Activated CD4-positive, CD25-positive, alpha-beta regulatory T cell (primary cell): ENCODE measurements at places on chromosomes 7 and 10.

DNA sequence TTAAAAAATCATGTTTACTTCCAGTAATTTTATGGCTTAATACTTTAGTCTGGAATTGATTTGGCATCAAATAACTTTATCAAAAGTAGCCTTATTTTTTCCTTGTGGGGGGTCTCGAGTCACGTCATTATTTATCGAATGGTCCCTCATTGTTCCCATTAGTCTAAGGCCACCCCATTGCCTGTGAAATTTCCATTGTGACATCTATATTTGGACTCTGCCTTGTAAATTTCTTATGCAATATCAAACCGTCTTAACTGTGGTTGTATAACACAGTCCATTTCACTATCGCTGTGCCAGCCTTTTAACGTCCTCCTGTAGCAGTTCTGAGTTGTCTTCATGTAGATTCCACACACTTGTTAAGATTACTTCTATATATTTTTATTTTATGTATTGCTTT lies 103.9 kb upstream of the RET start:
- no peak for DNase-seq

GRCh38 chr10:37952043-37952755 lies 24.2 kb downstream of the ZNF25 start:
- no peak for DNase-seq

GRCh38 chr10:103040418-103040817 lies 122.3 kb downstream of the CNNM2 start:
- DNase-seq: no peak

- no peak for DNase-seq
These were observed 124.7 kb downstream of the LRRC18 start for GRCh38 chr10:48814933-48815332.

DNA sequence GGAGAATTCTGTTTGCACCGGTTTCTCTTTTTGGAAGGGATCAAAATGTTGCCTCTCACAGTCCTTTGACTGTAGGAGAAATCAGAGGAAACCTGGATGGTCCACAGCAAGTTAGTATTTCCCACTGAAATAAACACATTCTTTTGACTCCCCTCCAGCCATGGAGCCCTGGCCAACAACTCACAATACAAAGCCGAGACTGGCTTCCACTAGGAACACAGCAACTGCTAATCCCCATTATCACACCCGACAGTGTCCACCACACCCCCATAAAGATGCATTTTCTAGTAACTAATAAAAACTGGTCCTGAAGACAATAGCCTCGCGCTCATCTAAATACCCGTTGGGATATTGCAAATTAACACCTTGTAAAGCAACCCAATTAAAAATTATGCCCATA lies 798 bp upstream of the MACROH2A2 start:
- DNase-seq: no peak

GRCh38 chr7:158759749-158760444 lies 55.3 kb upstream of the NCAPG2 start:
- DNase-seq: no peak

DNA sequence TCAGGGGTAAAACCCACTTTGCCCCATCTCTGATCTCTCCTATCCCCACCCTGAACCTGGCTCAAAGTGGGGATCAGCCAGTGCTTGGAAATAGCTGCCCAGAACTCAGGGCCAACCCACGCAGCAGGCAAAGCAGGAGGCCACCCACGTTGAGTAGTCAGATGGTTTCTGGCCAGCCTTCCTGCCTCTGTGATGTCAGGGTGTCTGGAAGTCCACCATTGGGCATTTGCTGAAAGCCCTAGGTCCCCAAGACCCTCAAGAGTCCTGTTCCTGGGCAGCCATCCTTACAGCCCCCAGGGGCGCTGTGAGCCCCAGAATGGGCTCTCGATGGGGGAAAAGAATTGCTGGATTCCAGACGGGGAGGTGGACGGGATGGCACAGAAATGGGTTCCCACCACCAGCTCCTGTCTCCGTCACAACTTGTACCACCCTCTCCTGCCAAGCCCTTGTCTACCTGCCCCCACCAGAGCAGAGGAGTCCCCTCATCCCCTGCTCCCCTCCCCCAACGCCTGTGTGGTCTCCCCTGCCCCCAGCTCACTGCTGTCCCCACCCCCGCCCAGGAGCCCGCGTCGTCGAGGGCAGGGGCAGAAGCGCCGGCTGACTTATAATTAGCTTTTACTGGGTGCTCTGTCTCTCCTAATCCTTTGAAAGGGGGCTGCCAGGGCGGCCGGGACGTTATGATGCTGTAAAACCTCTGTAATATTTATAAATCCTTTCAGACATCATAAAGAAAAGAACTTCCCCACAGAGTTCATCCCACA lies 3.9 kb downstream of the MYL10 start:
- DNase-seq: no peak

GRCh38 chr10:96511044-96511945 lies 2.4 kb downstream of the TLL2 start:
- no peak for DNase-seq

DNA sequence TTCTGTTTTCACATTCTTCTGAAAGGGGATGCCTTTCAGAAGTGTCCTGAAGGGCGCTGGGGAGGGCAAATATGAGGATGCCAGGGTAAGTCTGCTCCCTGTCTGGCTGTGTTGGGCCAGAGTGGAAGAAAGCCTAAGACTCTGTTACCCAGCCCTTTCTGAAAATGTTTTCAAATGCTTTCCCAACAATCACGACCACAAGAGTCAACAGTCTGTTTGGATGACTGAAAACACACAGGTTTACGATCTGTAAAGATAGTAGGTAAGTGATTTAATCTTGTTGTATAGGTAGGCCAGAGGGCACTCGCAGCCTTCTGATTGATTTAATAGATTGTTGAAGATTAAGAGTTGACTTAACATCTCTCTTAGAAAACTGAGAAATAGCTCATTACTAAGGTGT lies 13.2 kb downstream of the SGPL1 start:
- no peak for DNase-seq

DNA sequence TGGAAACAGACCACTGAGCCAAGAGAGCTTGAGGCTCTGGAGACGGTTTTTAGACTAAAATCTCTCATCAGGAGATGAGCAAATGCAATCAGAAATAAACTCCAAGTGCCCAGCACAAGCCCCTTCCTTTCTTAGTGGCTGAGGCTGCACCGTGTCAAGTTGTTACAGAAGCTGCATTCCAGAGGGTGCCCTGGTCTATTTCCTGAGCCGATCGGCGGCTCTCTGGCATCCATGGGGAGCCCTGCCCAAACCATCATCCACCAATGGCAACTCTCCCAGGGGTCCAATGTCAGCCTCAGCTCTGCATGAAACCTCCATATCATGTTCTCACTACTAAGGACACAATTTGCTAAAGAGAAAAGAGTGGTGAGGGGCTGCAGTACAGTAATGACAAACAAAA lies 89.6 kb downstream of the SVIL start:
- DNase-seq: no peak

GRCh38 chr10:122974023-122974422 lies 6.2 kb upstream of the PSTK start:
- no peak for DNase-seq

DNA sequence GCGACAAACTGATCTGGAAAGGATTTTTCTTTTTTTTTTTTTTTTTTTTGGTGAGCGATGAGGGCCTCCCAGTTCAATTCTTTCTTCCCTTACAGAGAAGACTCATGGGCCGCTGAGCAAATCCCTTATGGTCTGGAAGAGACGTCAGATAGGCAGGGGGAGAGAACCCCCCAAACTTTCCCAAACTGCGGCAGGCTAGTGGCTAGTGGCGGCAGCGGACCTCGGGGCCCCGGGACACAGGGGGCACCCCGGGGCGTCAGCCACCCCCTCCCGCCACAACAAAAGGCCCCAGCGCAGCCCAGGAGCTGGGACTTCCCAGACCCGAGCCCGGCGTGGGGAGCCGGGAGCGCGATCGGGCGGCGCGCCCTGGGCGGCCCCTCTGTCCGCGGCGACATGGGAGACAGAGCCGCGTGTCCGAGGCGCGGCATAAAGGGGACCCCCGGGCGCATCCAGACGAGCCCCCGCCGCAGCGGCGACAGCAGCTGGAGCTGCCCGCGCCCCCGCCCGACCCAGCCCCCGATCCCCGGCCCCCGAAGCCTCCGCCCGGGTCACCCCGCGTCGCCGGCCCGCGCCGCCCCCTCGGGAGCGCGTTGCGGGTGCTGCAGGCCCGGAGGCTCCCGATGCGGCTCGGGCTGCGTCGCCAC lies 755 bp downstream of the FAM171A1 start:
- no peak for DNase-seq
